ENCODE measurements at places on chromosomes 5 and 9.

GRCh38 chr5:10295619-10296326 lies 11.9 kb downstream of the CMBL start:
- no peak for DNase-seq

DNA sequence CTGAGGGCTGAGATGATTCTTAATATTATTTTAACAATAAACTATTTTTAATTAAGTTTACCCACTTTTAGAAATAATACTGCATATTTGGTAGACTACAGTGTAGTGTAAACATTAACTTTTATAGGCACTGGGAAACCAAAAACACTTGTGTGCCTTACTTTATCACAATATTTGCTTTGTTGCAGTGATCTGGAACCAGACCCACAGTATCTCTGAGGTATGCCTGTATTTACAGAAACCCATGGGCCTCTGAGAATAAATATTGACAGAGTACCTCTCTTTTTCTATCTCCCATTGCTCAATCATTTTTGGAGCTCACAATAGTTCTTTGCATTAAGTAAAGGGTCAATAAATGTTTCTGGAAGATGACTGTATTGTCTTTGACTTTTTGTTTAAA lies 73.3 kb downstream of the SLCO4C1 start:
- DNase-seq = no peak

- no peak for DNase-seq
Measured at GRCh38 chr9:117135501-117136098, 279.3 kb downstream of the ASTN2 start.

DNA sequence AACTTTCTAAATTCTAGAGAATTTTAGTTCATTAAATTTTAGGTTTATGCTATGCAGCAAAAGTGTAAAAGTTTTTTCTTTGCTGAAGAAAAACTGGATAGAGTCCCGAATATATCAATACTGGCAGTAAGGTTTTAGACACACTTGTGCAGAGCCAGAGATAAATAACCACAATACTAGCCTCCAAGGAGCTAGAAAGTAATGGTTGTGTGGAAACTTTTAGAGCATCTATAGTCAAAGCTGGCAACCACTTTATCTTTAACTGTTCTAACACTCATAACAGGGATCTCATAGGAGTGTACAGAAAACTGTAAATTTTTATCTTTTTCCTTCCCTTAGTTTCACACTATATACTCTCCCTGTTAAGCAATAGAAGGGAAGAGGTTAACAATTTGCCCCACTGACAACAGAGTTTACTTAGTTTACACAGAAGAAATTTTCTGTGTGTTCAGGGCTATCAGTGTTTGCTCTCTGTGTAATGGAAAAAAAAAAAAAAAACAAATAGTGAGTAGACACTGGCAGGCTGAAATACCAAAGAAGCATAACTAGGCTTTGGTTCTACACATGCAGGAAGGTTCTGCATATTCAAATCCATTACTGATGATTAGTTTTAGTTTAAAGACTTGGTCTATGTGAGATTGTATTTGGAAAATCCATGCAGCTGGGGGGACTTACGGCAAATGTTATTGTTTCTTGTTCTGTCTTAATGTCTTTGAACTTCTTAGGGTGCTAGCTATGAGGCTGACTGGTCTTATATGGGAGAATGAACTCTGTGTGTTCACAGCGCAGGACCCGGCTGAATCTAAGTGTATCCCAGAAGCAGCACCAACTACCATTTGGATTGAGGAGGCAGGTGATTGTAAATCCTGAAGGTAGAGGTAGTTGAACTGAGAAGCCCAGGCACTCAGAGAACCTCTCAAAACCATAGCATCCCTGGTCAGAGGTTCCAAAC lies 187.6 kb downstream of the PCSK1 start:
- DNase-seq = no peak

DNA sequence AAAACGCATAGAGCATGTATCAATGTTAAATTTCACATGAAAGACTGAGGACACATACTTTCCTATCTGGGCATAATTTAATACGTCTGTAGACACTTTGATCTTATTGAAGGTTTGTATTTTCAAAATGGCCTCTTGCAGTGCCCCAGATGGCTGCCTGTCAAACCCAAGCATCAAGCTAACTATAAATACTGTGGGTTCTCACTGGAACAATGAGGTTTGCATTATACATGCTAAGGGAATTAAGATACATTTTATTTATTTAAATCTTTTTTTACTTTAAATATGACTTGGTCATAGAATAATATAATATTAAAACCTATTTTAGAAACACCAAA lies 702.9 kb upstream of the GRAMD2B start:
- no peak for DNase-seq

GRCh38 chr5:103166706-103167105 lies 46.6 kb downstream of the PPIP5K2 start:
- DNase-seq = no peak

DNA sequence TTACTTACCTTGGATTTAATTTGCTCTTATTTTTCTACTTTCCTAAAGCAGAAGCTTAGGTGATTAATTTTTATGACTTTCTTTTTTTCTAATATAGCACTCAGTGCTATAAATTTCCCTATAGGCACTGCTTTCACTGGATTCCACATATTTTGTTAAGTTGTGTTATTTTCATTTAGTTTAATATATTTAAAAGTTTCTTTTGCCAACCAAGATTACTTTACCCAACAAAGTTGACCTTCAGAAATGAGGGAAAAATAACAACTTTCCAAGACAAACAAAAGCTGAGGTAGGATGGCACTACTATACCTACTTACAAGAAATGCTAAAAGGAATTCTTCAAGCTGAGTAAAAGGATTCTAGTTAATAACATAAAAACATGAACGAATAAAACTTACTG lies 8.8 kb upstream of the IFNB1 start:
- no peak for DNase-seq

DNA sequence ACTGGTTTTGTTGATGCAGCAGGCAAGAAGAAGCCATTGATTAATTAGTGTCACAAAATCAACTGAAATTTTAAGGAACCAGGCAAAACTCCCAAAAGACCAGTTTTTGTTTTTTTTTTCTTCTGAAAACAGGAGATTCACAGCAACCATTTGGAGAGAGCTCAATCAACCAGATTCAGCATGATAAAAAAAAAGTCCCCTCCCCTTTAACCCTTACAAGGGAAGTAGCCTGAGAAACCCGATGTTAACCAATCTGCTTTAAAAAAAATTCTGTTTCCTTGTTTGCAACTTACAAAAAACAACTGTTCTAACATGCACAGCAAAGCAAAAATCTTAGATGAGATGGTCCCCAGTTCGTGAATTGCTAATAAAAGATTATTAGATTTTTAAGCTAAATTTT lies 59.7 kb downstream of the HMHB1 start:
- DNase-seq = no peak

- no peak for DNase-seq
Measured at GRCh38 chr9:15501803-15502202, 9.0 kb downstream of the PSIP1 start.

DNA sequence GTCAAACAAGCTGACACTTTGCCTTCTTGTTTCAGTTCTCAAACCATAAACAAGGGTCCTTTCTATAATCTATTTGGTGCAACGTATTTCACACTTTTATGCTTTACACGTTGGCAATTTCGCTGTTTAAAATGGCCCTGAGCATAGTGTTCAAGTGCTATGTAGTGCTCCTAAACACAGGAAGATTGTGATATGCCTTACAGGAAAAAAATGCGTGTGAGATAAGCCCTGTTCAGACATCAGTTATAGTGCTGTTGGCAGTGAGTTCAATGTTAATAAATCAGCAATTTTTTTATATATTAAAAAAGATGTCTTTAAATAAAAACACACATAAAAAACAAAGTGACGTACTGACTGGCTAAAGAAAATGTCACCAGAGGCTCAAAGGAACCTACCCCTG lies 23.9 kb downstream of the CLINT1 start:
- DNase-seq = no peak

- no peak for DNase-seq
Measured at GRCh38 chr5:176732306-176732705, 78.1 kb upstream of the UNC5A start.

DNA sequence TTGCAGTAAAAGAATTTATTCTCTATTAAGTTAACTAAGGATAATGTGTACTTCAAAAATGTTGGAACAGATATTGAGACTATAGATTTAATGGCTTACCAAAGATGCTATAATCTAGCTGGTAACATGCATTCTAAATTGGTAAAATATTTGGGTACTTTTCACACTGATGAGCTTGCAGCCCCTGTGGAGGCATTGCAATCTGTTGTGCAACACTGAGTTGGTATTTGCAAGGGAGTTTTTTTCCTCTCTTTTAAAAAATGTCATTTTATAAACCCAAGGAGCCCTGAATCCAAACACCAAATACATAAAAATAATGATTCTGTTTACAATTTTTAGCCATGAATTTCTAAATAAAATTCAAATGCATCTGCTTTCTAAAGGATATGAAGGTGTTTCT lies 944.8 kb downstream of the DTWD2 start:
- DNase-seq = no peak

- peak; percentile 84 for DNase-seq
Measured at GRCh38 chr5:68534131-68534940, 318.8 kb downstream of the PIK3R1 start.

DNA sequence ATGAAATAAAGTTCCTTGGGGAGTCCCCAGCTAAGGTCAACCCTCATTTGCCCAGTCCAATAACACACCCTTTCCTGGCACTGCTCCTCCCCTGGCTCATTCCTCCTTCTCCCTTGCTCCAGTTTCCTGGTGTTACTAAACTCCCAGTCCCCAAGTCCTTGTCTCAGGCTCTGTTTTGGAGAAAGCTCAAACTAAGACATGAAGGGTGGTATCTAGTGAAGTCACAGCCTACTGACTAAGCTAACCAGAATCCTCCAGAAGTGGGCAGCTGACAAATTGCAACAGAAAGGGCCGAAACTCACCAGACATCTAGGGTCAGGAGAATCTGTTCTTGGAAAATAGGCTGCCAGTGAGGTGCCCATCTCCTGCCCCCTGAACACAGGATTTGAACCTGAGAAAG lies 118.7 kb upstream of the NEK6 start:
- DNase-seq = no peak

- DNase-seq = no peak
Measured at GRCh38 chr5:146706321-146706972, 172.1 kb downstream of the PPP2R2B start.

GRCh38 chr5:66849803-66850202 lies 253.6 kb downstream of the MAST4 start:
- DNase-seq = no peak

- DNase-seq = no peak
Measured at GRCh38 chr5:95358848-95359247, 32.3 kb upstream of the FAM81B start.

DNA sequence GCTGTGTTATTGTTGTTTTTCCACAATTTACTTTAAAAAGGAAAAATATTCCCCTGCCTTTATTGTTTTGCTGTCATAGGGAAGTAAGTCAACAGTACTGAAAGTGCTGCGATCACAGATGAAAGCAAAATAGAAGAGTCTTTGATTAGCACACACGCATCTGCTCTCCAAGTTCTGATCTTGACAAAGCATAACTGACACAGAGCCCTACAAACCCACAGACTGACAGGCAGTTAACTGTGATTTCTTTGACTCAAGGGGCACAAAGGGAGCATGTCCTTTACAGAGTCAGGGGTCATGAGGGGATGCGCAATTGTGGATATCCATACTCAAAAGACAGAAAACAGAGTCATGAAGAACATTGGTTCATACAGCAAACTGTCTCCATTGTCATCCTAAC lies 123.7 kb downstream of the SNCAIP start:
- no peak for DNase-seq

DNA sequence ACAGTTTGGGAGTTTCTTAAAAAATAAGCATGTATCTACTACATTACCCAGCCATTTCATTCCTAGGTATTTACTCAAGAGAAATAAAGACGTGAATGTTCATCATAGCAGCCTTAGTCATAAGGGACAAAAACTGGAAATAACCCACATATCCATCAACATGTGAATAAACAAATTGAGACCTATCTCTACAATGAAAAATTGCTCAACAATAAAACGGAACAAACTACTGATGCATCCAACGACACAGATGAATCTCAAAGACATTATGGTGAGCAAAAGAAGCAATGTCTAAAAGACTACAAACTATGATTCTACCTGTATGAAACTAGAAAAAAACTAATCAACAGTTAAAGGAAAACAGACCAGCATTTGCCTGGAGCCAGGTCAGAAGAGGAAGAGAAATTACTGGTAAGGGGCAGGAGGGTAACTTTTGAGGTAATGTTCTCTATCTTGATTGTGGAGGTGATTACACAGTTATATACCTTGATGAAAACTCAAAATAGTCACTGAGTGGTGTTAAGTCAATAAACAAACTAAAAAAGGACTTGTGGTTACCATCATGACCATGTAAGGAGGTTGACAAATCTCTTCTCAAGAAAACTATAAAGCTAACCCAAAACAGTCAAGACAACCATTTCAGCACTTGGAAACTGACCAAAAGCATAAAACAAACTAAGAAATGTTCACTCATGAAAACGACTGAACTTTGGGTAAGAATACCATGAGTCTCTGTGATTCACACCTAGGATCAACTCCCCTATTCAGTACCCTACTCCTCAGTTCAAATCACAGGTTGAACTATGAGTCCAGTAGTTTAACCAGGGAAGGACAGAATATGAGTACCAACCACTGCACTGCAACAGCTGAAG lies 10.4 kb downstream of the UIMC1 start:
- no peak for DNase-seq

- peak; percentile 33 for DNase-seq
Measured at GRCh38 chr9:136791516-136792276, 552 bp downstream of the TMEM141 start.

- DNase-seq = no peak
Measured at GRCh38 chr5:87674235-87674634, 261.5 kb upstream of the CCNH start.

- DNase-seq = no peak
Measured at GRCh38 chr5:6748142-6748541, 34.9 kb downstream of the TENT4A start.

GRCh38 chr5:74413403-74414048 lies 227.0 kb downstream of the ENC1 start:
- DNase-seq = no peak

DNA sequence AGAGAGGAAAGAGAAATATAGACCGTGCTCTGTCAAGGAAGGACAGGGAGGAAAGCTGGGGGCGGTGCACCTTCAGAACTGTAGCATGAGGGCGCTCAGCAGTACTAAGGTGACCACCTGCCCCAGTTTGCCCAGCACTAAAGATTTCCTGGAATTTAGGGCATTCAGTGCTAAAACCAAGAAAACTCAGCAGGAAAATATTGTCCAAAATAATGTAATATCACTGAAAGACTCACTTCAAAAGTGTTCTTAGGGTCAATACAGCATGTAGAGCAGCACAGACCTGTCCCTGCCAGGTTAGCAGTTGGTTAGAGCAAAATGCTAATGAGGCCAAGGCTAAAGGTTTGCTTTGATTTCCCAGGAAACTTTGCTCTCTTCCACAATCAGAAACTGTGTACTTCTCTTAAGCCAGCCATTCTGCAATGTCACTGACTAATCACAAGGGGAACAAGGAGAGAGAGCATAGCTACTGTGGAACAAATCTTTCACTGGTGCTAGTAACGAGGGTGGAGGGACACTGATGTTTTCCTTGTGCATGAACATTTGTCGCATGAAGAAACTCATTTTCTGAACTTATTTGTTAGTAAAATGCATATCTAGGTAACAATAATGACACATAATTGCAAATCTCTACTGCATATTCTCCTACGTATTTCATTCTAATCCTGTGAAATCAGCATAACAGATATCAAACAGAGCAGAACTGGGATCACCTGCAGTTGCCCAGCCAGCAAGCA lies 53.0 kb upstream of the GRAMD2B start:
- DNase-seq = no peak

GRCh38 chr9:94714494-94714893 lies 12.0 kb upstream of the AOPEP start:
- DNase-seq = no peak

GRCh38 chr5:100313657-100314056 lies 221.5 kb upstream of the FAM174A start:
- no peak for DNase-seq

- no peak for DNase-seq
Measured at GRCh38 chr5:54220230-54221040, 89.9 kb downstream of the ARL15 start.
